ENCODE measurements at places on chromosomes 16 and 17.

GRCh38 chr17:41939044-41939692 lies 8.8 kb downstream of the ODAD4 start:
- DNase-seq: no peak

- DNase-seq: no peak
Observed at GRCh38 chr16:19524356-19524615, 544 bp downstream of the CCP110 start.

GRCh38 chr17:8072729-8073461 lies 14.6 kb downstream of the ALOX12B start:
- no peak for DNase-seq

- no peak for DNase-seq
Observed at GRCh38 chr17:81453076-81453475, 57.8 kb downstream of the BAHCC1 start.

DNA sequence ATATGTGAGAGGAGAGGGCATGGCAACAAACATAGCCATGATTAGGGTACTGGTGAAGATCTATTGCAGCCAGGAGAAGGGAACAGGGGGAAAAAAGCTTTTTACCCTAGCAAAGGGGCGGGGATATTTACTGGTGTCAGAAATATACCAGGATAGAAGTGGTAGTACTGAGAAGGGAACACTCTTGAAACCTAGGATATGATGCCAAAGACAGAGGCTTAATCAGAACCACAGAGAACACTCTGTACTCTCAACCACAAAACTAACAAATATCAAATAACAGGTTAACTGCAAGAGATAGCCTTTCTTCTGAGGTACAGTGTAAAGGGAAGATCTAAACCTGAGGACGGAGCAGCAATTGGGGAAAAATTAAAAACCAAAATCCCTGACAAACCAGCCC lies 112.2 kb downstream of the KIF2B start:
- no peak for DNase-seq

DNA sequence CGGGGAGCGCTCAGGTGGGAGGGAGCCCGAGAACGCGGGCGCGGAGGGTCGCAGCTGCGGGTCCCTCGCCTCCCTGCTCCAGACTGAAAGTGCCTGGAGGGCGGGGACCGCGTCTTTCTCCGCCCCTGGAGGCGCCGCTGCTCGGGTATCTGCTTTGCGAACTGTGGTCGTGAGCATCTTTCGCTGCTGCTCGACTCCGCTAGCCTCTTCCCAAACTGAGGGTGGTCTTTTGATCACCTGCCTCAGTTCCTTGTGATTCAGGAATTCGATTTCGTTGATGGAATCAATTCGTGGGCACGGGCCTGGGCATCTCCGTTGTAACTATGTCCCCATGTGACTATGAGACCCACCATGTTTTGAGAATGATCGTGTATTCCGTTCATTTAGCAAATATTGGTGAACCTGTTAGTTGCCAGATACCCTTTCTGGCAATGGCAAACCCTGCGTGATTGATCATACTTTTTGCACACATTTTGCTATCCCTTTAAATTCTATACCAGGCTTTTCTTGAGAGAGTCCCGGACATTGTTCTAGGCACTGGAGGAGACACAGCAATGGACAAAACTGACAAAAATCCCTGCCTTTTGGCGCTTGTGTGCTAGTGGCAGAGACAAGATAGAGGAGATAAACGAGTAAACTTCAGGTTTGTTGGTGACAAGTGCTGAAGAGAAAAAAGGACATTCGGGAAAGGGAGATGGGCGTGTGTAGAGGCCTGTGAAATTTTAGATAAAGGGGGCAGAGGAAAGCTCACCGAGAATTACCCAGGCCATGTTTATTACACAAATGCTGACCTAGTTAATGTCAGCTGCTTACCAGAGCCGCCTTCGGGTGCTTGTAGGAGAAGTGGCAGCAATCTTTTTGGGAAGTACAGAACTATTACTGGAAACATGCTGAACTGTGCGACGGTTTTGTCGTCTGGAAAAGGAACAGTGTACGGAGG lies 948 bp downstream of the UTP18 start:
- peak; percentile 93 for DNase-seq

GRCh38 chr17:81388612-81389367 lies 6.5 kb upstream of the BAHCC1 start:
- peak; percentile 83 for DNase-seq

- DNase-seq: peak; percentile 98
Observed at GRCh38 chr17:4678448-4679026, 25.4 kb downstream of the PELP1 start.

DNA sequence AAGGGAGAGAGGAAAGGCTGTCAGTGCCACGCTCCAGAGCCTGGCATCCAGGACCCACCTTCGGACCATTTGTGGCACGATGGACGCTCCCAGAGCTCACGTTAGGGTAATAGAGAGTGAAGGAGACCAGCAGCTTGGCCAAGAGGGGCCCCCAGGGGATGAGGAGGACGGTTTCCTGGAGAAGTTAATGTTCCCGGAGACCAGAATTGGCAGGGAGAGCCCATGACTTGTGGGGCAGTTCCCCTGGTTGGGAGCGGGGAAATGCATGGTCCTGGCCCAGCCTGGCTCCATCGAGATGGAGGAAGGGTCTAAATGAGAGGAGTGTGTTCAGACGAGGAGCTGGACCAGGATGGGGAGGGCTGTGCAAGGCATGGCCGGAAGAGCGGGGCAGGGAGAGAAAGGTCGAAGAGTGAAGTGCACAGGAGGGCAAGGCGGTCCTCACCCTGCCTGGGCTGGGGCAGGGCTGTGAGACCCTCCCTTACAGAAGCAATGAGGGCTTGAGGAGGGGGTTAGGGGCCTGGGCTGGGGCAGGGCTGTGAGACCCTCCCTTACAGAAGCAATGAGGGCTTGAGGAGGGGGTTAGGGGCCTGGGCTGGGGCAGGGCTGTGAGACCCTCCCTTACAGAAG lies 2.9 kb upstream of the HIC1 start:
- no peak for DNase-seq

DNA sequence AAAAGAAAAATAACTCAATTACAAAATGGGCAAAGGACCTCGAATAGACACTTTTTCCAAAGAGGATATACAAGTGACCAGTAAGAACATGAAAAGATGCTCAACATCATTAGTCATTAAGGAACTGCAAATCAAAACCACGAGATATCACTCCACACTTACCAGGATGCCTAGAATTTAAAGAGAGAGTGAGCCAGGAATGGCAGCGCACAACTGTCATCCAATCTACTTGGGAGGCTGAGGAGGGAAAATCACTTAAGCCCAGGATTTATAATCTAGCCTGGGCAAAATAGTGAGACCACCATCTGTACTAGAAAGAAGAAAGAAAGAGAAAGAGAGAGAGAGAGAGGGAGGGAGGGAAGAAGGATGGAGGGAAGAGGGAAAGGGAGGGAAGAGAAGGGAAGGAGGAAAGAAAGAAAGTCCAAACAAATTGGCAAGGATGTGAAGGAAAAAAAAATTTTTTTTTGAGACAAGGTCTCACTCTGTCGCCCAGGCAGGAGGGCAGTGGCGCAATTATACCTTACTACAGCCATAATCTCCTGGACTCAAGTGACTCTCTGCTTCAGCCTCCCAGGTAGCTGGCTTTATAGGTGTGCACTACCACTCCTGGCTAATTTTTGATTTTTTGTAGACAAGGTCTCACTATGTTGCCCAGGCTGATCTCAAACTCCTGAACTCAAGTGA lies 22.6 kb downstream of the TBX2 start:
- DNase-seq: no peak

DNA sequence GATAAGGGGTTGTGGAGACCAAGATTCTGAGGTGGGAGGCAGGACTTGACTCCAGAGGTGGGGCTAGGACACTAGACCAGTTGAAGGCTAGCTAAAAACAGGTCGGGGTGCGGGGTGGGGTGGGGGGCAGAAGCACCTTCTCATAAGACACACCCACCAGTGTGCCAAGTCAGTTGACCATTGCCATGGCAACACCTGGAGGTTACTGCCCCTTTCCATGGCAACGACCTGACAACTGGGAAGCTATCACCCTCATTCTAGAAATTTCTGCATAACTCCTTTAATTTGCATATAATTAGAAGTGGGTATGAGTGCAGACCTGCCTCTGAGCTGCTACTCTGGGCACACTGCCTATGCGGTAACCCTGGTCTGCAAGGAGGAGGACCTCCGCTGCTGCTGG lies 53.9 kb upstream of the ALOX12 start:
- DNase-seq: no peak

DNA sequence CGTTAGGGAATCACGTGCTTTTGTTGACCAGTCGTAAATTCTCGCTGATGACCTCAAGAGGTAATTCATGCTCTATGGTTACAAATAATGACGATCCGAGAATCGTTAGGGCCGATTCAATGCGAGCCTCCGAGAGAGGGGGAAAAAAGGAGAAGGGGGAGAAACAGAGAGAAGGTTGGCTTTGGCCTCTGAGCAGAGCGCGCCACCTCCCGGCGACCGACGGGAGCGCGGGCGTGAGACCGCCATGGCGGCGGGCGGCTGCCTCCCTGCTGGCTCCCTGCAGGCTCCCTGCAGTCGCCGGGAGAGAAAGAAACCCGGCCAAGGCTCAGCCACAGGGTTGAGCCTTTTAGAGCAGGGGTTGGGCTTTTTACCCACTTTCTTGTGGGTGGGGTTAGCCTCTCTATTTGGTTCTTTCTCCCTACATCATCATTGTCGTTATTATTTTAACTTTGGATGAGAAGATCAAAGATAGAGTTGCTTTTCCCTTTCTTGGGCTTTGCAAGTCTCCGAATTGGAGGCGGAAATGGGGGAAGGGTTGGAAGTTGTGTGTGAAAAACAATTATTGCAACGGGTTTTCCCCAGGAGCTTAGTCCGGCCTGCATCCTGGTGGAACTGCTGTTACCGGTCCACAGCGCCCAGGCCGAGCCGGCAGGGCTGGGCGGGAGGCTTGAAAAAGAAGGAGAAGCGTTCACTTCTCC lies 410 bp upstream of the HOXB5 start:
- peak; percentile 98 for DNase-seq

GRCh38 chr17:7191571-7192270 lies 12.6 kb upstream of the ASGR1 start:
- peak; percentile 87 for DNase-seq

- DNase-seq: no peak
Observed at GRCh38 chr17:36661047-36661666, 59.8 kb downstream of the MRM1 start.

- no peak for DNase-seq
Observed at GRCh38 chr17:59368218-59368857, 36.9 kb downstream of the YPEL2 start.

- DNase-seq: peak; percentile 70
Observed at GRCh38 chr17:10628756-10629155, 28.4 kb downstream of the MYH3 start.

DNA sequence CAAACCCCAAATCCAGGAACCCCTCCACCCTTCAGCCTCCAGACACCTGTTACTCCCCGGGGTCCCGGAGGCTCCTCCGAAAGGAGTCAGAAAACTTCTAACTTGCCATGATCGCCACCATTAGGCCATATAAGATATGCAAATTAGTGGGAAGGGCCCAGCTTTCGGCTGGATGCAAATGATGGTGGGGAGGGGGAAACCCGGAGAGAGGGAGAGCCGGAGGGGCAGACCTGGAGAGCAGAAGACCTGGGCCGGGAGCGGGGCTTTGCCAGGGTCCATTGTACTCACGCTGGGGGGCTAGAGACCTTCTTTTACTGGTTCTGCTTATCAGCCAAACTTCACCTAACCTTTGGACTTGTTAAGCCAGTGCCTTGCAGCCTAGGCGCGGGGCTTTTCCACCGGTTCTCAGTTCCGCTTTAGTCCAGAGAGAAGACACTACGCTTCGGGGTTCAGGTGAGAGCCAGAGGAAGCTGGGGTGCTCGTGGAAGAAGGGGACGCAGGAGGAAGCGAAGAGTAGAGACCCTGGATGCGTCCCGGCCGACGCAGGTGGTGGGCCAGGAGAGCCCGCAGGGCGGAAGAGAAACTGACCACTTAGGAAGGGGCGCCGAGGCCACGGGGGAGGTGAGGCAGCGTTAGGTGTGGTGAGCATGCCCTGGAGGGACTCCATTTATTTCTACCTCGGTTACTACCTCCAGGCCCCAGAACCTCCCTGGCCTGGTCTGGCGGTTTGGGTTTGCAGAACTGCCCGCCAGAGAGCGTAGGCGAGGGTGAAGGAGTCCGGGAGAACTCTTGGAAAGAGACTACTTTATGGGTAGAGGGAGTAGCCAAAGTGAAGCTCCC lies at the start of gene HNF1B:
HNF1B (minus strand) TSS at position 99 of the 840 bp plus-strand sequence. CDS start 175 bp downstream, outside the sequence.
- DNase-seq: no peak

GRCh38 chr17:27206447-27206846 lies 87.5 kb upstream of the WSB1 start:
- DNase-seq: no peak

- no peak for DNase-seq
Observed at GRCh38 chr17:759964-760363, 7.9 kb upstream of the GEMIN4 start.

- DNase-seq: no peak
Observed at GRCh38 chr17:17857496-17857895, 20.7 kb upstream of the SREBF1 start.

DNA sequence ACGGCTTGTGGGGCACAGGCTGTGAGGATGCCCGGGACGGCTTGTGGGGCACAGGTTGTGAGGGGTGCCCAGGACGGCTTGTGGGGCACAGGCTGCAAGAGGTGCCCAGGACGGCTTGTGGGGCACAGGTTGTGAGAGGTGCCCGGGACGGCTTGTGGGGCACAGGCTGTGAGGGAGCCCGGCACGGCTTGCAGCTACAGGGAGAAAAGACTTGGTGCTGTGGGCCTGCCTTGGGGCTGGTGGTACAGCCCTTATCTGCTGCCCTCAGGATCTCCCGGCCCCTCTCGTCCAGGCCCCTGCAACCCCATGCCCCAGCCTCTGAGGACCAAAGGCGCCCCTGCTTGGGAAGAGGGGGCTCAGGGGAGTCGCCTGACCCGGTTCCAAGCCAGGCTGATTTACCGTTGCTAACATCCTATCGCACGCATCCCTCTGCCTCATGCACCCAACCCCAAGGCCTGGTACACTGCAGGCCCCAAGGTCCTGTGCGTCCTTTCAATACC lies 5.0 kb upstream of the HBM start:
- no peak for DNase-seq

GRCh38 chr17:49513641-49514040 lies 18.5 kb downstream of the NGFR start:
- no peak for DNase-seq

- DNase-seq: peak; percentile 88
Observed at GRCh38 chr17:3935825-3936355, 19.6 kb upstream of the P2RX1 start.

DNA sequence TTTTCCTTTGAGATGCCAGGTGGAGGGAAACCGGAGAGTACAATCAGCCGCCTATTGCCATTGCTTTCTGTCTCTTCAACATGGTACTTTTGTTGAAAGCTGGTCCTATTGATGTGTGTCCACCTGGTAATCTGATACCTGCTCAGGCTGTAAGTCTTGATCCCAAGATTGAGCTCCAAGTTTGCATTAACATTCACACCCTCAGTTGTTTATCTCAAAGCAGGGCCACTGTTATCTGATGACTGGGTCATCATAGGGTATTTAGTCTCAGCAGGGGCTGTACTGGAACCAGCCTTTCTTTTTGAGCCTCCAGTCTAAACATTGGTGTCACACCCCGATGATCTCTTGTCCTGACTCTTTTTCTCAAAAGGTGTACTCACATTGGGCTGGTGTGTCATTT lies 370.3 kb upstream of the TOM1L1 start:
- no peak for DNase-seq

GRCh38 chr17:61482467-61482866 lies 30.2 kb downstream of the TBX4 start:
- peak; percentile 55 for DNase-seq
